Peyer's patch (tissue), 4 donors: ENCODE measurements at places on chromosomes 5 and 9. TPM values are rescaled to one million over a fixed set of nuclear protein-coding genes. Genes with fewer than 3 reads are reported as not detected.

DNA sequence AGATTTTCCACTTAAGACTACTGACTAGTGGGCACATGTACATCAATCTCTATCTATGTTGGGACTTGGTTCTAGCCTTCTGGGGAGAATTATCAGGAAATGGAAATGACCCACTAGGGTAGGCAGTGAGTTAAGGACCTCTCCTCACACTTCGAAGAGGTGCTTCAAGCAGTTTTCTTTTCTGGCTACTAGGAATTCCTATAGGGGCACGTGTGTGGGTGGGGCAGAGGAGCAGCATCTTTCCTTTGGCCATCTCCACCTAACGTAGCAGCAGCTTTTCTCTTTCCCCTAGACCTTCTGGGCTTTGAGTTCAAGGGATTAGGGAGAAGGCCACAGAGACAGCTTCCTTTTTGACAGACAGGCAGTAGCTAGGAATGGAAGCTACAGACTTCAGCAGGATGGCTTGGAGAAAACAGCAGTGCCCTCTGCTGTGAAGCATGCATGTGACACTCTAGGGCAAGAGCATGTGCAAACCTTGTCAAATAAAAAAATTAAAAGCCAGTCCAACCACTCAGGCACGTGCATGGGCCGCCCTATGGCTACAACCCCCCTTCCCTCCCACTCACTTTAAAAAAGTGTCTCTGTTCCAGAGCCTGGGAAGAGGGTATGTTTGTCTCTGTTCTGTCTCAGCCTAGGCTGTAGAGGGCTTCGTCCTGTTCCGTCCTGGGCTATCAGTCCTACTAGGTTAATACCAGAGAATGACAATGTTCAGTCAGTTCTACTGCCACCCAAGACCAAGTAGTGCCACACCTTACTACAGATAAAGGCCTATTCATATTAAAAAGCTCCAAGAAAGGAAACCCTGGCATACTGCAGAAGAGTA lies 8.7 kb upstream of the GFRA3 start:
- no peak overlapping the region for H3K4me3 ChIP-seq
- DNase-seq, result no peak
- H3K4me1 ChIP-seq, result no peaks in the 10 kb centered on the region
- no peaks in the 10 kb centered on the region for H3K36me3 ChIP-seq

DNA sequence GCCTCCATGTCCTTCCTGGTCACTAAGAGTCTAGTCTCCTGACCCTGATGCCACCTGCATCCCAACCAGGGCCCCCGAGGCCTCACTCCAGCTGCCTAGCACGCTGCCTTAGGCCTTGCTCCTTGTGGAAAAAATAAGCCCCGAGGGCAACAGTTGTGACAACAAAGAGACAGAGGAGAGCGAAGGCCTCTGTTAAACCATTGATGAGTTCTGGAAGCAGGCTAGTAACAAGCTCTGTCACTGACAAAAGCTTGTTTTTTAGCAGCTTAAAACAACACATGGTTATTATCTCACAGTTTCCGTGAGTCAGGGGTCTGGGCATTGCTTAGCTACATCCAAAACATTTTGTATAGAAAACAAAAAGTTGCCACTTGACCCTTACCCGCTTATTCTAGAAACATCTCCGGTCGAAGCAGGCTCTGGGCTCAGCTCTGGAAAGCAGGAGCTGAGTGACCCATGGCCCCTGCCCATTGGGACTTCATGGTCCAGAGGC lies 48.2 kb upstream of the TBC1D2 start:
- H3K27me3 ChIP-seq, result no peaks in the 10 kb centered on the region
- no peaks in the 10 kb centered on the region for H3K36me3 ChIP-seq
- H3K4me3 ChIP-seq, result no peak overlapping the region
- no peak overlapping the region for H3K27ac ChIP-seq

- DNase-seq, result no peak
- peaks cover 93% of the 10 kb centered on the region for H3K36me3 ChIP-seq
- H3K4me3 ChIP-seq, result no peak overlapping the region
These were observed 19.1 kb downstream of the TLN1 start for GRCh38 chr9:35712762-35713400.

DNA sequence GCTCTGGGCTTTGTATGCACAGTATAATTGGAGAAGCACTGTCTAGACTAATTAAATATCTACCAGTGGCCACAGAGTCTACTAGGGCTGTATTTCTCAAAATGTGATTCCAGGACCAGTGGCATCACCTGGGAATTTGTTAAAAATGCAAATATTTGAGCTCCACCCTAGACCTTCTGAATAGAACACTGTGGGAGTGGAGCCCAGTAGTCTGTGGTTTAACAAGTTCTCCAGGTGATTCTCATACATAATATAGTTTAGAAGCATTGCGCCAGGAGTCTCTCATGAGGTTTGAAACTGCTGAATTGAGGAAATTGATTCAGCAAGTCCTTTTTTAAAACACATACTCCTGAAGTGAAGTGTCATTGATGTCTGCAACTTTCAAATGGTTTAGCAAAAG lies 74.7 kb downstream of the FCHO2 start:
- no peaks in the 10 kb centered on the region for H3K4me1 ChIP-seq
- DNase-seq, result no peak
- peaks cover 28% of the 10 kb centered on the region for H3K36me3 ChIP-seq
- H3K4me3 ChIP-seq, result no peak overlapping the region
- H3K27ac ChIP-seq, result no peak overlapping the region

- DNase-seq, result peak; percentile 43
- no peaks in the 10 kb centered on the region for H3K27me3 ChIP-seq
- no peak overlapping the region for H3K4me3 ChIP-seq
- H3K27ac ChIP-seq, result no peak overlapping the region
These were observed 45.7 kb upstream of the ORM1 start for GRCh38 chr9:114276908-114277821.

DNA sequence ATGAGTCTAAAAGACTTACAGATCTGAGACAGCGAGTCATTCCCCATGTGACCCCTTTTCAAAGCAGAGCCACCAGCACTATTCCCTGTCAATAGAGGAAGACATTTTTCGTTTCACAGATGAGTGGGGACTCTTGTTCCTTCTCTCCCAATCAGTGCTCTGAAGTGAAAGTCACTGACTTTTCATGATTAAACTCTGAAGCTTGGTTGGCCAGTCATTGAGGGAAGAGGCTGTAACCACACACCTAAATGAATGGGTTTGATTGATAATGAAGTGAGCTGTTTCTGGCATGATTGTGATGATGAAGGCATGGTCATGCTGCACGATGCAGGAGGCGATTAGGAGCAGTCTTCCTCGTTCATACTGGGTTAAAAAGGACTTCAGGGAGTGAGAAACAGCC lies 171.9 kb downstream of the ZNF462 start:
- no peak overlapping the region for H3K27ac ChIP-seq
- H3K36me3 ChIP-seq, result no peaks in the 10 kb centered on the region
- H3K4me3 ChIP-seq, result no peak overlapping the region
- no peaks in the 10 kb centered on the region for H3K27me3 ChIP-seq

DNA sequence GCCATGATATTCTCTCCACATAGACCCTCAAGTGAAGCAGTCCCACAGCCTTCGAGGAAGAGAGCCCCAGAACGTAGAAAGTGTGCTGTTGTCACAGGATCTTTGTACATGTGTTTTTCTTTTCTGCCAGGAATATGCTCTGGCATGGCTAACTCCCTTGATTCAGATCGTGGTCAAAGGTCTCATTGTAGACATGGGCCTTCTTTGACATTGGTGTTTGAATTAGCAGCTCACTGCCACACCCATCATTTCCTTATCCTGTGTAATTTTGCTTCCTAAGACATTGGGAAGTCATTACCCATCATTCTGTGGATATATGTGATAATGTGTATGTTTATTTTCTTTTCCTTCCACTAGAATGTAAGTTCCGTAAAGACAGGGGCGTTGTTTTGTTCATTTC lies 25.5 kb downstream of the MTRR start:
- H3K36me3 ChIP-seq, result peaks cover 75% of the 10 kb centered on the region
- H3K4me3 ChIP-seq, result no peak overlapping the region
- no peak for DNase-seq
- H3K4me1 ChIP-seq, result no peaks in the 10 kb centered on the region

- no peaks in the 10 kb centered on the region for H3K4me1 ChIP-seq
- H3K27ac ChIP-seq, result no peak overlapping the region
These were observed 56.7 kb downstream of the GADD45G start for GRCh38 chr9:89661391-89661949.

DNA sequence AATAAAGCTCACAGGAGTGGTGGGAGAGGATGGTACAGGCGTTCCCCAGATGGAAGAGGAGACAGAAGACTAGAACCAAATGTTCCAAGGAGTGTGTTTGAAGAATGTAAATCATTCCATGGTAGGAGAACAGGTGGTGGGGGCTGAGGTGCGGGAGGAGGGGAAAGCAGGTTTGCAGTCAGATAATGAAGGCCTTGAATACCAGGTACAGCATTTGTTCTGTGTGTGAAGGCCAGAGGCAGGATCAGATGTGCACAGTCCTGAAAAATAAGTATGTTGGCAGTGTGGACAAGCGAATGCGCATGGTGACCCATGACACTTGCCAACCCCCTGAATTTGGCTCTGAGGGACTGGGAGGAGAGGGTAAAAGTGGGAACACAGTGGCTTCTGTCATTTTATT lies 59.9 kb upstream of the ALDH1B1 start:
- H3K27ac ChIP-seq, result no peak overlapping the region
- DNase-seq, result no peak
- no peaks in the 10 kb centered on the region for H3K4me1 ChIP-seq
- H3K36me3 ChIP-seq, result no peaks in the 10 kb centered on the region

DNA sequence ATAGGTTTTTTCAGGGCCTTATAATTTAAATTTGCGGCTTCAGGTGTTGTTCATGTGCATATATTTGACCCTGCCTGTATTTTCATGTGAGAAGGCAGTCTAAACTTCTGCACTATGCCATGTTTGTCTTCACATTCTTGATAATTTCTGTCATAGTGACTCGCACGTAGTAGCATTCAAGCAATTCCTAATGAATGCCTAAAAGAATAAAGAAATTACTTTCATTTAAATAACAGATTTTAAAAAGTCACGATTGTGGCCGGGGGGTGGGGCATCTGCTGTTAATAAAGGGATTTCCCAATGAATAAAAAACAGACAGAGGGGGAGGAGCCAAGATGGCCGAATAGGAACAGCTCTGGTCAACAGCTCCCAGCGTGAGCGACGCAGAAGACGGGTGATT lies 318.0 kb downstream of the ADAMTS6 start:
- H3K27ac ChIP-seq, result no peak overlapping the region
- no peaks in the 10 kb centered on the region for H3K27me3 ChIP-seq
- no peak overlapping the region for H3K4me3 ChIP-seq
- DNase-seq, result no peak

GRCh38 chr9:80964374-80964773 lies 725.0 kb downstream of the TLE1 start:
- no peaks in the 10 kb centered on the region for H3K27me3 ChIP-seq
- H3K27ac ChIP-seq, result no peak overlapping the region
- no peak overlapping the region for H3K4me3 ChIP-seq
- no peak for DNase-seq
- no peaks in the 10 kb centered on the region for H3K4me1 ChIP-seq
- no peaks in the 10 kb centered on the region for H3K36me3 ChIP-seq

Gene NFIB
- total RNA-seq, result 89.7 TPM

Gene SLC6A7
- total RNA-seq, result 15.7 TPM

Gene PCDHA10
- total RNA-seq, result 0.38 TPM

Gene TNC
- total RNA-seq, result 97.4 TPM

Gene PRLR
- total RNA-seq, result 69.5 TPM

Gene PDE6A
- total RNA-seq, result not detected

Gene FYB1
- 12.1 TPM for total RNA-seq

Gene TPD52L3
- total RNA-seq, result not detected
